ENCODE measurements at places on chromosomes 7 and 10. TPM values are rescaled to one million over a fixed set of nuclear protein-coding genes. Genes with fewer than 3 reads are reported as not detected.

DNA sequence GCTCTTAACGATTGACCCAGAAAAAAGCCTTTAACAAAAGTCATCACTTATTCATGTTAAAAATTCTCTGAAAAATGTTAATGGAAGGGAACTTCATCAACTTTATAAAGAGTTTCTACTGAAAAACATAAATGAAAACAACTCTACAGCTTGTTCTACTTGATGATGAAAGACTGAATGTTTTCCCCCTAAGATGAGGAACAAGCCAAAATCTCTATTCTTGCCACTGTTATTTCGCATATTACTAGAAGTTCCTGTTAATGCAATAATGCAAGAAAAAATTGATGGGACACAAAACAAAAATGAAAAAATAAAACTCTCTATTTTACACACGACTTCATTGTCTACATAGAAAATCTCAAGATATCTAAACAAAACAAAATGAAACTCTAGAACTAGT lies 249.8 kb upstream of the AKR1E2 start:
- DNase-seq, result no peak

The PRKCQ gene
- total RNA-seq, result 4.3 TPM

DNA sequence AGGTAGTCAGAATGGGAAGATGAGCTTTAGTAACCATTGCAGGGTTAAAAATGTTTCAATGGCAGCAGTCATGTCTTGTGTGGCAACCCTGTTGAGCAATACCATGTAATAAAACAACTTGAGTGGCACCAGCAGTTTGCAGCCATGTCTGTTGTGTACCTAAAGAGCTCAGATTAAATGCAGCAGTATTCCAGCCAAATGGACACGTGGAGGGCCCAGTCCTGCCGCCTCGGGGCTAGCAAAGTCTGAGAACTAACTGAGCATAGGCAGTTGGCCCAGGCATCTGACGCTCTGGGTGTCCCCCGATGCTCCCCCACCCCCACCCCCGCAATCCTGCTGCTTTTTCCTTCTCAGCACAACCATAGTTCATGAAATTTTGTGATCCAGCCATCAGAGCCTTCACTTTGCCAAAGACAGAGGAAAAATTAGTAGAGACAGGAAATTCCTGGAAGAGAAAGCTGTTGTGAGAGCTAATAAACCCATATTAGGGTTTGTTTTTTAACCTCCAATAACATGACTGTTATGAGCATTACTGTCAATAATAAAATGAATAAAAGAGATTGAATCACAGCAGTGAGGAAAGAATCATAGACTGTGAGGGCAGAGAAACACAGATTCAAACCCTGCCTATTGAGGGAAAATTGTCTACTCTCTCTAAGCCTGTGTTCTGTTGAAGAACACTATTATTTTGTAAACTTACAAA lies 220.6 kb upstream of the RHOBTB1 start:
- no peak for DNase-seq

- DNase-seq, result no peak
Observed at GRCh38 chr7:25187932-25188331, 40.4 kb downstream of the NPVF start.

Measured in ureter (tissue), 1 donor.